ENCODE measurements at places on chromosomes 6 and 20. TPM values are rescaled to one million over a fixed set of nuclear protein-coding genes. Genes with fewer than 3 reads are reported as not detected.

DNA sequence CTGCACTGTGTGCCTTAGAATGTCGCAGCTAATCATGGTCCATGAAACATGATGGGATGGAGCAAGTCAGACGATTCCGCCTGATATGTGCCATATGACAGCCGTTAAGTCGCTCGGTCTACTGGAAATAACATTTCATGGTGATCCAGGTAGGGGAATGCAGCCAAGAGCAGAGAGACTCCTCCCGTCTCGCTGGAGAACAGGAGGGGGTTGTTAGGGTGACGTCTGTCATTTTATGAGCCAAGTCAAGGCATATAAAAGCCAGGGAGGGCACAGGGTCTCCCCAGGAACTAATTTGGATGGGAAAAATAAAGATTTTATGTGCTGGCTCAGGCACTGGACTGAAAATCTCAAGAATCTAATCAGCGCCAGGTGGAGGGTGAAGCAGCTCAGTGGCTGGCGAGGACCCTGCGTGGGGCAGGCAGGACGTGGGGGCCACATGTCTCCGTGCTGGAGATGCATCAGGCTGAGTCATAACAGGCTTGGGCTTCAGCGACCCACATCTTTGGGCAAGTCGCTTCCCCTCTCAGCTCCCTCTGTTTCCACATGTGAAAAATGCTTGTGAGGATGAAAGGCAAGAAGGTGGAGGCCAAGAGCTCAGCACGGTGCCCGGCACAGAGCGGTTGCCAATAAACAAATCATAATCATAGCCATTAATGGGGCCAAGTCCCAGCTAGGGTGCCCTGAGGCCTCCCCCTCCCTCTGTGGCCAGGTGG lies 234.6 kb downstream of the ANKRD60 start:
- no peak for DNase-seq

- no peak for DNase-seq
These were observed 501.4 kb downstream of the BCKDHB start for GRCh38 chr6:80607811-80608391.

DNA sequence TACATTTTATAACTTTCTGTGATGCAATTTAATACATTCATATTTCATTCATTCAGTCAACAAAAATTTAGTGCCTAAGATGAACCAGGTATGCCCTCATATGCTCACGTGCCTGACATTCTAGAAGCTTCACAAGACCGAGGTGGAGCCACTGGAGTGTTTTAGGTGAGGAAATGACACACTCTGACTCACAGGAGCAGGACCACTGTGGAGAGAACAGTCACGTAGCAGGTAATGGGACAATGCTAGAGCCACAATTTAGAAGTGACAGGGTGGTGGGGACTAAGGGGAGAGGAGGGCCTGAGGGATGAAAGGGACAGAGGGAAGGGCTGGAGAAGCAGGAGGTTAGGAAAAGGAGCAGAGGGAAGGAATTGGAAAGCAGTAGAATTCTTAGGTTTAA lies 17.6 kb upstream of the HLA-A start:
- DNase-seq = no peak

- no peak for DNase-seq
These were observed 17.8 kb upstream of the HMGN4 start for GRCh38 chr6:26520237-26520849.

GRCh38 chr6:42744351-42744893 lies 1.5 kb downstream of the TBCC start:
- no peak for DNase-seq

DNA sequence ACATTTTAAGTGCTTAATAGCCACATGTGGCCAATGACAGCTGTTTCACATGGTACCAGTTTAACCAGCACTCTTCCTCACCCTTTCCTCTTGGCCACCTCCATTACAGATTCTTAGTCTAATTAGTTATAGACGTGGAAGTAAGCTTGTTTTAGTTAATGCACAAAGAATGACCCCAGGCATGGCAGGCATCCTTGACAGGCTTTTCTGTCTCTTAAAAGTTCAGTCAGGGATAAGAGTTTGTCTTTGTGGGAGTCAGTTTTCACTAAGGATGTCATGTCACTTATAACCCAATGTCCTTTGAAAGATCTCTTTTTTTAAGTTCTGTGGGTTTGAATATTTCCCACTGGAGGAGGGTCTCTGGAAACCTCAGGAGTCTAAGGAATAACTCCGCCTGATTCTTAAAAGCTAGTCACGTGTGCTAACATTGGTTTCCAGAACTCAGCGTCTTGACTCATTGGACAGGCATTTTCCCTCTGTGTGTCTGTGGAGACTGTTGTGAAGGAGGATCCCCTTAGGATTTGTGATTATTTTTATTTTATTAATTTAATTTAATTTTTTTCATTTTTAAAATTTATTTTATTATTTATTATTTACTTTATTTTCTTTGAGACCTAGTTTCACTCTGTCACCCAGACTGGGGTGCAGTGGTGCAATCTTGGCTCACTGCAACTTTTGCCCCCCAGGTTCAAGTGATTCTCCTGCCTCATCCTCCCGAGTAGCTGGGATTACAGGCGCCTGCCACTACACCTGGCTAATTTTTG lies 171.4 kb downstream of the ZFAND3 start:
- no peak for DNase-seq

- DNase-seq = no peak
These were observed 8.6 kb upstream of the FOXF2 start for GRCh38 chr6:1380625-1381427.

DNA sequence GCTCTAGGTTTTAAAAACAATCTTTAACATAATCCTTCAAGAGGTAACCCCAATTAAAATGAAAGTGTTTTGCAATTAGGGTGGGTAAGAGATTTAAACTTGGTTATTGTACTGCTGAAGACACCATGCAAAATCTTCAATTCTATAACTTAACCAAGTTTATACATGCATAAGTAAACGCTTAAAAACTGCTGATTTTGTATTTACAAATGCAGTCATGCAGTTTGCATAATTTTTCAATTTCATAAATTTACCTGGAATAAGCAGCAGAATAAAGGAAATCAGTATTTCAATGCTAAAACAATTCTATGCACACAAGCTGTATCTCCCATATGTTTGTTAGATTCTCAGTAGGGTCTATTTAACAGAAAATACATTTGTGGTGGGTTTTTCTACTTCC lies 22.9 kb downstream of the SSR1 start:
- no peak for DNase-seq

- DNase-seq = no peak
These were observed 1.2 kb downstream of the AAR2 start for GRCh38 chr20:36237477-36237876.

DNA sequence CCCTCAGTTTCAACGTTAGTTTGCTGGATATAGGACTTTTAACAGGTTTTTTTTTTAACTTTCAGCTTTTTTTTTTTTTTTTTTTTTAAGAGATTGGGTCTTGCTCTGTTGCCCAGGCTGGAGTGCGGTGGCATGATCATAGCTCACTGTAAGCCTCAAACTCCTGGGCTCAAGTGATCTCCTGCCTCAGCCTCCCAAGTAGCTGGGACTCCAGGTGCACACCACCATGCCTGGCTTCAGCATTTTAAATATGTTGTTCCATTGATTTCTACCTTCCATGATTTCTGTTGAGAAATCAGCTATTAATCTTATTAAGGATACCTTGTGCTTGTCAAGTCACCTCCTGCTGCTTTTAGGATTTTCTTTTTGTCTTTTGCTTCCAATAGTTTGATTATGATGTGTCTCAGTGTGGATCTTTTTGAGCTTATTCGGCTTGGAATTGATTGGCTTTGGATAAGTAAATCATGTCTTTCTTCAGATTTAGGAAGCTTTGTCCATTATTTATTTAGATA lies 52.0 kb downstream of the CDYL start:
- DNase-seq = no peak

DNA sequence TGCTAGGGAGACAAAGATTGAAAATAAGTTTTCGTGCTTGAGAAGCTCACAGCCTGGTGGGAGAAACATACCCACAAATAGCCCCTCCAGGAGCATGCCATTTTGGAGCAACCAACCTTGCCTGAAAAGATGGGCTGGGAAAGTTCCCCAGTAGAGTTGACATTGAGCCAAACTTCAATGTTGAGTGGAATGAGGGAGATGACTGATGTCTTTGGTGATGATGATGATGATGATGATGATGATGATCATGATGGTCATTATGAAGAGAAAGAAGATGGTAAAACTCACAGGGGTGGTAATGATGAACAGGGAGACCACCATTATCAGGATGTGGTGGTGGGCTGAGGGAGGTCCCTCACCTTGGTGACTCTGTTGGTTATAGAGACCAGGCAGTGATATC lies 283.9 kb upstream of the RNF24 start:
- no peak for DNase-seq

DNA sequence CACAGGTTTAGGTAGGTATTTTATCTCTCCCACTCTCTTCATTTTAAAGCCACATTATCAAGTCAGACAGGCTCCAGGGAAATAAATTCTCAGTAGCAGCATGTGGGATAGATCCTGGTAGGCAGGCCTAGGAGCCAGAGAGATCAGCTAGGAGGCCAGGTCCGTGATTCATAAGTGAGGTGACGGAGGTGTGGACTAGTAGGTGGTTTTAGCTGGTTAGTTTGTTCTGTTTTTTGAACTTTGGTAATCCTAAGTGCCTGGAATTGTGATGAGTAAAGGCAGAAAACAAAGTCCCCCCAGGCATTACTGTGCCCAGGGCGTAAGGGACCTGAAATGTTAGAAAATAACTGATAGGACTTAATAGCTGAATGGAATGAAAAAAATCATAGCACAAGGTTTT lies 53.6 kb upstream of the E2F3 start:
- no peak for DNase-seq

DNA sequence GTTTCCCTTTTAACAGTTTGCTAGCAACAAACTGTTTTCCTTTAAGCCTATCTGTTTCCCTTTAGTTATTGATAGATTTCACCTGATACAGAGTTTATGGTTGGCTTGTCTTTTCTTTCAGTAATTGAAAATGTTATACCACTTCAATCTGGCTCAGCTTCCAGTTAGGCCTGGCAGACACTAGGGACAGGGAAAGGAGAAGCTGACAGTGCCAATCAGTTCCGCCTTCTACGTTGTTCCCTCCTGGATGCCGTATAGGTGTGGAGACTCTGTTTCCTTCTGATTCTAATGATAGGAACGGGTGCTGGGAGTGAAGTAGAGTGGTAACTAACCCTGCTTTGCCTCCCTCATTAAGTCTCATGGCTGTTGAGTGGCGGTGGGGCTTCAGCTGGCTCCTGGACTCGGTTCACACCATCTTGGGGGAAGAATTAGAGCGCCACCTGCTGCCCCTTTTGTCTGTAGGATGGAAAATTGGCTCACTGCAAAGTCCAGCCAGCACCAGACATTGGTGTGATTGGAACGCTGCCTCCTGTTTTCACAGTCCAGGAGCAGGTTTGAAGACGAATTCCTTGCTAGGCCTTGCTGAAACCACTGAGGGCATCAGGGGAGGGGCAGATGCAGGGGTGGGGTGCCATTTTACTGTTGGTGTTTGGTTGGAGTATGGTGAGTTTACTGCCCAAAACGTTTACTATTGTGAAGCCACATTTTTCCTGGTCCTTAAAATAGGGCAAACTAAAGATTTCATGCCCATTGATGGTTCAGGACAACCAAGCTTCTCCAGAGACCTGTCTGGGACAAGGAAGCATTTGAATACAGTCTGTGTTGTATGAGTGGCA lies 1729.5 kb downstream of the GRIK2 start:
- DNase-seq = no peak

GRCh38 chr6:137550535-137550934 lies 56.3 kb upstream of the OLIG3 start:
- DNase-seq = no peak

DNA sequence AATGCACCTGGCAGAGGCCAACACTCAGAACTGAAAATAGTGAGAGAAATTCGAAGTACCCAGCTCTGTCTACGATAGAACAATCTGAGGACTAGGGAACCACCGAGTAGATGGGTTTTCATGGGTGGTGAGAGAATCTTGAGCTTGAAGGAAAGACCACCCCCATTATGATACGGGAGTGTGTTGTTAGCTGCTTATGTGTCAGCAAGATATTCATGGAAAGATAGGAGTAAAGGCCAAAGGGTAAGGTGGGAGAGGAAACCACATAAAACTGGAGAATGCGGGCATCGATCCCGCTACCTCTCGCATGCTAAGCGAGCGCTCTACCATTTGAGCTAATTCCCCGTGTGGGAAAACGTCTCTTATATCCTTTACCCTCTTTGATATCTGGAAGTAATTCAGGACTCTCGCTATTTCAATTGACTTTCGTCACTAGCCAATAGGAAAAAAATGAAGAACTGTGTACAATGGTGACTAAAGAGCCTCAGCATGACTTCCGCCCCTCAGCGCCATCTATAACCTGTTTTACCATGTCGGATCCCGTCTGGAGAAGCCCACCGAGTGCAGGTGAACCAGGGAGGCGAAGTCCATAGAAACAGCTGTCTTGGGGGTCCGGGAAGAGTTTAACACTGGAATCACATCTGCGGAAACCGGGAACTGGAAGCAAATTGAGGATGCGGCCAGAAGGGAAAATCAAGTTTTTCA lies 25.0 kb upstream of the ABT1 start:
- no peak for DNase-seq

- DNase-seq = no peak
These were observed 191.3 kb downstream of the ESR1 start for GRCh38 chr6:151998784-151999183.

DNA sequence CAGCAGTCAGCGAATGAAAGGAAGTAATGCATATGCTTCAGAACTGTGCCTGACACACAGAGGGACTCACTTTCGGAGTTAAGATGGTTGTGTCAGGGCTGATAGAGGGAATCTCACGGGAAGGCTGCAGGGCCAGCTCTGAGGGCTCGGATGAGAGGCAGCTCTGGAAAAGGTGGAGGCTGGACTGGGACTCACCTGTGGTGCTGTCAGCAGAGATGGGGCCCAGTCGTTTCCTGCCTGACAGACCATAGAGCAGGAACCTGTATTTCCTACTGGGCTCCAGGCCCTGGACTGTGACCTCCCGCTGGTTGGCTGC lies 9.3 kb downstream of the CYP21A2 start:
- DNase-seq = no peak

DNA sequence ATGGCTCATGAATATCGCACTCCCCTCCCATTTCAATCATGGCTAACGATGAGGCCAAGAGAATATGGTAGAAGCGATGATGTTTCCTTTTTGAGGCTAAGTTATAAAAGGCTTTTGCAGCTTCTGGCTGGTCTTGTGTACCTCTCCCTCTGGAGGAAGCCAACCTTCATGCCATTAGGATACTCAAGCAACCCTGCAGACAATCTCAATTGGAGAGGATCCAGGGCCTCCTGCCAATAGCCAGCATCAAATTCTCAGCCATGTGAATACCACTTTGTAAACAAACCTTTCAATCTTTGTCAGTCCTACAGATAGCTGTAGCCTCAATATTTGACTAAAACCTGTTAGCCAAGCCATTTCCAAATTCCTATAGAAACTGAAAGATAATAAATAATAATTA lies 738.4 kb downstream of the KIF16B start:
- no peak for DNase-seq

DNA sequence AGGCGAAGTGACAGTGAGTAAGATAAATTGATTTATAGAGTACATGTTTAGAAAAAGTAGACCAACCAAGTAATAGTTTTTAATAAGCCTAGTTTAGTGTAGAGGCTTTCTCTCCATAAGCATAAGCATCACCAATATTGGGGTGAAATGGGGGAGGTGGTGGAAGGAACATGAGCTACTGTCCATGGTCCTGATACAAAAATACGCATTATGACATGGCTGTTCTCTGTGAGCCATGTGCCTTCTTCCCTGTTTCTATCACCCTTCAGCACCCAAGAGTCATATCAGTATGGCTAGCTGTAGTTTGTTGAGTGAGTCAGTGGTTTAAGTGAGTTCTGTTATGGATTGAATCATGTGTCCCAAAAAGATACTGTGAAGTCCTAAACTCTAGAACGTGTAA lies 150.8 kb downstream of the EDN1 start:
- DNase-seq = no peak

The MTCH1 gene
- 249 TPM for total RNA-seq

The PPIL6 gene
- 5.5 TPM for total RNA-seq

The CBLN4 gene
- total RNA-seq = 1.0 TPM

The KCNK5 gene
- total RNA-seq = 10.9 TPM

The SLC35D3 gene
- not detected for total RNA-seq

Measured in omental fat pad (tissue), 4 donors.